ENCODE measurements at places on chromosomes 7 and 10.

- no peak for DNase-seq
Measured at GRCh38 chr7:45072131-45073030, 16.4 kb downstream of the NACAD start.

DNA sequence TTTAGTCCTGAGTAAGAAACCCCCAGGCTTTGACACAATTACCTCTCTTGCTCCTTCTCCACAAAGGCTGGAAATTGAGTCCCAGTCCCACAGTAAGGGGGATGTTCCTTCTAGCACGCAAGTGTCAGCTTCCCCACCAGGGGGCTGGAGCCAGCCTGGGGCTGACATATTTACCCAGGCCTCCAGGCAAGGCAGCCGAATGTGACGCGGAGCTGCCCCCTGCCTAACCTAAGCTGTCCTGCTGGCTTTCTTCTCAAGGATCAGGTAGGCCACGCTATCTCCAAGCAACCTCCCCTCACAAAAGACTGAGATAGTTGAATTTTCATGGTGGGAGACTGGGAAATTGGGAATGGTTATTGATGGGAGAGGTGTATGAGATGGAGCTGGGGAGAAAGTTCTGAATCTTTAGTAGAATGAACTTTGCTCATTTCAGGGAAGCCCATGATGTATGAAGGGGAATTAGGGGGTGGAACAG, 19.2 kb upstream of the BMPER start:
- no peak for DNase-seq

GRCh38 chr7:143381427-143382125, 431 bp downstream of the ZYX start:
- no peak for DNase-seq

GRCh38 chr10:16993186-16993585, 136.4 kb downstream of the CUBN start:
- no peak for DNase-seq

- DNase-seq = no peak
Measured at GRCh38 chr10:85679061-85679460, 687.5 kb downstream of the GRID1 start.

DNA sequence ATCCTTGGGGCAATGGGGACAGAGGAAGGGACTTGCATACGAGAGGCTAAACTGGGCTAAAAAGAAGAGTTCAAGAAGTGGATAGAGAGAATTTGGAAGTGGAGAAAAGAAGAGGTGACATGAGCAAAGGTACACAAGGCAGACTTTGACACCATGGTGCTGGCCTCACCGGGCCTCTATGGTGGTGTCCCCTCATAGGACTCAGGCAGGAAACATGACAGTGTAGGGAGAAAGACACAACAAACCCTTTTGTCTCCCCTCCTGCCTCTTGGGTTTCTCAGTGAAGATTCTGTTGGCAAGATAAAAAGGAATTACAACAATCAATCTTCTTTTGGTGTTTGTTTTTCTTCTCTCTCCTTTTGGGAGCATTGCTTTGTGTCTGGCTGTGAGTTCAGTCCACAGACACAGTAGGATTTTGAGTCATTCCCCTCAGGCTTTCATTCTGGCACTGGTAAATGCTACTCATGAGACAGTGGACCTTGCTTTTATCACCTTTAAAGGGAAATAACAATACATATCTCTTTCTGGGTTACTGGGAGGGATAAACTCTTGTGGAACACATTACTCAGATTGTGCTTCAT, 827.7 kb downstream of the TNS3 start:
- no peak for DNase-seq

GRCh38 chr7:149286811-149287400, 24.9 kb downstream of the ZNF783 start:
- DNase-seq = no peak

GRCh38 chr10:58625070-58625469, 112.4 kb downstream of the BICC1 start:
- no peak for DNase-seq

GRCh38 chr7:145104400-145104799, 268.5 kb upstream of the TPK1 start:
- DNase-seq = no peak

DNA sequence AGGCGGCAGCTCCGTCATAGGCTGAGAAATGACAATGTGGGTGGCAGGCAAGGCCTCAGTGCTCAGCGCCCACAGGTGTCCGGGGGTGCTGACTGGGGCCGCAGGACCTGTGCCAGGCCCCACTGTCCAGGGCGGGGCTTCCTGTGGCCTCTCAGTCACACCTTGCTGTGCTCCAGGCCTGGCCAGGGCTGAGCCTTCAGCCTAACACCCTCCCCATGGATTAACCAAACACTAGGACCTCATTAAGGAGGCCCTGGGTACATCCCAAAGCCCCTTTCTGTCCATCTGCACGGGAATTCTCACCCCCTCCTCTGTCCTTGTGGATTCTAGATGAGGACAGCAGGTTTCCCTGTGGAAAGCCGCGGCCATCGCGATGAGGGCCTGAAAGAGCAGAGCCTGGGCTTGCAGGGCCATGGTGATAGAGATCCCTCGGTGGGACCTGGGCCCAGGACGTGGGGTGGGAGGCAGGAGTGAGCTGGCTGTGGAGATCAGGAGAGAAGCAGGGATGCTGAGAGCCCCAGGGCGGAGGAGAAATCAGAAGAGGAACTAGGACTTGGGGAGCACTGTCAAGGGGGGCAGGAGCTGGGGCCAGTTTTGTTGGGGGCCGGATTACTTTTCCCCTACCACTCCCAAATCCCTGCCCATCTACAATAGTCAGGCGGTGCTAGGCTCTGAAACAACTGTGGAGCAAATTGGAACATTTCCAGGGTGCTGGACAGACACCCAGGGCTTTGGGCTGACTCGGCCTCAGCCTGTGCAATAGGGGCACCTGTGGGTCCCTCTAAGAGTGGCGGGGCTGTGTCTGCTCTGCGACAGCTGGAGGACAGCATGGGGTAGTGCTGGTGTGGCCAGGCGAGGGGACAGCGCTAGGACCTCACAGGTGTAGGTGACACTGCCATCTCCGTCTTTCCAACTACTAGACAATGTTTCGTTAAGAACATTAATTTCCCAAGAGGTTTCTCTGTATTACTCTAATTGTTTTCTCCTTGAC, 23.3 kb upstream of the MNX1 start:
- no peak for DNase-seq

- DNase-seq = no peak
Measured at GRCh38 chr7:133470-133869, 58.9 kb upstream of the FAM20C start.

DNA sequence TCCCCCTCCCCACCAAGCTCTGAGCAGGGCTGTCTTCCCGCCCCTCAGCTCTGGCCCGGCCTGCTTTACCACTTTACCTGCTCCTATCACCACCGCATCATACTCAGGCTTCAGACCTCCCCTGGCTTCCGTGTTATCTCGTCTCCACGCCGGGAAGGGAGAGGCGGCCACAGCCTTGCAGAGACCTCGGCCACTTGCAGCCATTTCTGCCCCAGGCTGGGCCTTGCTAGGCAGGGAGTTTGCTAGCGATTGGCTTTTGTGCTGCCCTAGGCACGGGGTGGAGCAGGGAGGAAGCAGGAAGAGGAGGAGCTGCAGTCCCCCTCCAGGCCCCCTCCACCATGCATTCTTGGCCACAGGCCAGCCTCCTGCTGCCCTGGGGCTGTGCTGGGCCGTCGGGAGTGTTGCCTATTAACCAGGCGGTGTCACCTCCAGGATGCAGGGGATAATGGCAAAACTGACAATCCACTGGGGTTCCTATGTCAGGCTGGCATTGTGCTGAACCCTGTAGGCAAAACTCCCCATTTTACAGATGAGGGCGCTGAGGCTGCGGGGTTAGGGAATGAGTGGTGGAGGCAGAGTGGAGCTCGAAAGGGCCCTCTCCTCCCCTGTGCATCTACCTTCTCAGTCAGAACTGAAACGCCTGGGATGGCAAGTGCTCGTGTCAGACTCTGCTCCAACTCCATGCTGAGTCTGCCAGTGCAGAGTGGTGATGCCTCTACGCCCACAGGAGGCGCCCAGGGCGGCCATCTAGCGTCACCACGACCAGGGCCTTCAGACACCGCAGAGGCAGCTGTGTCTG, at the start of gene PYROXD2:
Gene PYROXD2 (minus strand): TSS at position 251 of the 799 bp plus-strand sequence. CDS start 47 bp downstream, at position 204.
- DNase-seq = peak; percentile 10

GRCh38 chr10:22453948-22454591, 108.8 kb downstream of the SPAG6 start:
- no peak for DNase-seq

DNA sequence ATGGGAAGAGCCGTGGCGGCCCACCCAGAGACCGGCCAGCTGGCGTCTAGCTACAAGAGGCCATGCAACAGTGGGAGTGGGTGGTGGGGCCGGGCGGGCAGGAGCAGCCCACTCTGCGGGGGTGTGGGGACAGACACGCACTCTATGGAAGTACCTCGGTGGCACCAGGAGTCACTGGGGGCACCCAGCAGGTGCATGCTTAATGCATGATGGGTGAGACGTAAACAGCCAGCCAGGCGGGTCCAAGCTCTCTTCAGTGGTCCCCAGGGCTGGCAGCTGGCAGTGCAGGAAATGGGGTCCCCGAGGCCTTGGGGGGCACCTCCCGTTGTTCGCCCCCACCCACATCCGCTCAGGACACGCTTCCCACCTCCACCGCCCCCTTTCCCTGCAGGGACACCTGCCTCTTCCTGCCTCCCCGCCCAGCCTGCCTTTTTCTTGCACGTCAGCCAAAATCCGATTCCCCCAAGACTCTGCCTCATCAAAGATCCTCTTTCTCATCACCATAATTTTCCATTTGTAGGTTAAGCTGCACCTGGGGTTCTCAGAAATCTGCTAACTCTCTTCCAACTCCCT, 22.6 kb upstream of the PSMG3 start:
- DNase-seq = no peak

DNA sequence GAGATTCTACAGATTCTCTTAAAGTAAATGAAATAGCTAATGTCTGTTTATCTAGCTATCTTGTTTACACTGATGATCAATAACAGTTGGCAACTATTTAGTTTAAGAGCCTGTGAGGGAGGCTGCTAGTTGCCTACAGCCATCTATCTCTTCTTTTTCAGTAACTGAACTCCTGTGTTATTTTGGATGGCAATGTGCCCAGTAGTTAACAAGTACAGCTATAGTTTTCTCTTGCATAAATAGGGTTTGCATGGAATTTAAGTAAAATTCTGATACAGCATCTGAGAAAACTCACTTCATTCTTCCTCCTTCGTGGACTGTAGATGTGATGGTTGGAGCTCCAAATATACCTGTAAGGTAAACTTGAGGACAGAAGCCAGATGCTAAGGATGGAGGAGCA, 219.5 kb upstream of the POT1 start:
- no peak for DNase-seq

DNA sequence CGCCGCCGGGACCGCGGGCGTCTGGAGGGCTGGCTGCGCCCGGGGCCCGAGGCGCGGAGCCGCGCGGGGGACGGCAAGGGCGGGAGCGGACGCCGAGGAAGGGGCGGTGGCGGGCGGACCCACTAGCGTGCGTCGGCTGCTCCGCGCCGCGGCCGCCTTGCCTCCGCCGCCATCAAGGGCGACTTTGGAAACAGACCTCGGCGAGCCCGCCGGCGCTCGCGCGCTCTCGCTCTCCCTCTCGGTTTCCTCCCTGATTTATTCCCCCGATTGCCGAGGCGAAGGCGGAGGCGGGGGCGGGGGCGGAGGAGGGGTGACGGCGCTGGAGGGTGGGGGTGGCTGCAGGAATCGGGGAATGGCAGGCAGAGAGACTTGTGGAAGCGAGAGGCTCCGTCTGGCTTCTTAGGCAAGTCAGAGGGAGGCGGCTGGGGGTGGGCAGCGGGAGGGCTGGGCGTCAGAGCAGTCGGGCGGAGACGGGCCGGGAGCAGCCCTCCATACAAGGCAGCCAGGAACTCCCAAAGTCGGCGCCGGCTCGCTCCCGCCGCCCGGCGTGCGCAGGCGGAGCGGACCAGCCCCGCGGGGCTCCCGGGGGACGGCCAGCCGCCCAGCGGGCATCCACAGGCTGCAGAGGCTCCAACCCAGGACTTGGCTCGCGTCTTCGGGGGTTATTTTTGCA, at the start of gene CACNA2D1:
Gene CACNA2D1 (minus strand): TSS at position 231 of the 673 bp plus-strand sequence.
- no peak for DNase-seq

GRCh38 chr10:59508296-59508695, 145.9 kb upstream of the FAM13C start:
- no peak for DNase-seq

GRCh38 chr7:133776266-133776665, 350.9 kb upstream of the LRGUK start:
- DNase-seq = no peak

GRCh38 chr10:126045861-126046260, 149.5 kb downstream of the FANK1 start:
- no peak for DNase-seq

DNA sequence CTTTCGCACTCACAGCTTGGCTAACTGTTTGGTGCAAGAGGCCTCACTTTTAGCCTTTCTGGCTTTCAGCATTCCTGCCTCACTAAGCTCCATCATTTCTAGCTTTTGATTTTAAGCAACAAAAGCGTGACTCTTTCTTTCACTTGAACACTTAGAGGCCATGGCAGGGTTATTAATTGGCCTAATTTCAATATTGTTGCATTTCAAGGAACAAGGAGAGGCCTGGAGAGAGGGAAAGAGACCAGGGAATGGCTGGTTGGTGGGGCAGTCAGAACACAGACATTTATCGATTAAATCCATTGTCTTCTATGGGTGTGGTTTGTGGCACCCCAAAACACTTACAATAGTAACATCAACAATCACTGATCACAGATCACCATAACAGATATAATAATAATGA, 31.3 kb downstream of the CHST3 start:
- no peak for DNase-seq

DNA sequence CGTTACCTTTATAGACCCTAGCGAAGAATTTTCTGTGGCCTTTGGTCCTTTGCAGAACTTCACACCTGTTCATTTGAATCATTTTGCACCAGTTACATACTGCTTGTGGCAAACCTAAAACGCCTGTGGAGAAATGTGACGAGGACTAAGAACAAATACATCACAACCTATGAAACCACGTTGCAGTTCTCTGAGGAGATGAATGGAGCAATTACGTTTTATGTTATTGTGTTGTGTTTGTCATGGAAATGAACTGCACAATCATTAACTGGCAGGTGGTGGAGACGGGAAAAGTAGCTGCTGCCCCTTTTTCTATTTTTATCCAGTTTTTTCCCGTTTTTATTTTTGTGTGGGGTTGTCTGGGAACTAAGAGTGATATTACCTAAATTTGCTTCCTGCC, 505.5 kb downstream of the SDK1 start:
- no peak for DNase-seq

GRCh38 chr10:110209926-110210673, 2.7 kb downstream of the MXI1 start:
- DNase-seq = no peak

All from stimulated activated CD4-positive, alpha-beta T cell treated with anti-CD3 and anti-CD28 coated beads, Interleukin-1b, Interleukin-23, amount 100 ng/mL, for 1 hour (primary cell).